ENCODE measurements at places on chromosomes 11 and 22. TPM values are rescaled to one million over a fixed set of nuclear protein-coding genes. Genes with fewer than 3 reads are reported as not detected.

The TMEM121B gene
- total RNA-seq, result 0.11 TPM

The HBG2 gene
- total RNA-seq, result not detected

The TRMT112 gene
- total RNA-seq, result 154 TPM

The OR52N4 gene
- total RNA-seq, result 0.63 TPM

The ASPHD2 gene
- total RNA-seq, result 9.2 TPM

The DAGLA gene
- 0.05 TPM for total RNA-seq

The ARHGAP20 gene
- total RNA-seq, result 0.08 TPM

The ALKBH3 gene
- 43.7 TPM for total RNA-seq

The PSMC3 gene
- total RNA-seq, result 179 TPM

The MOGAT2 gene
- not detected for total RNA-seq

The CLDN5 gene
- total RNA-seq, result not detected

GRCh38 chr11:256952-257737 lies 20.4 kb downstream of the PSMD13 start:
- no peak overlapping the region for H3K27ac ChIP-seq
- H3K4me1 ChIP-seq, result peaks cover 2% of the 10 kb centered on the region
- H3K27me3 ChIP-seq, result peaks cover 3% of the 10 kb centered on the region
- H3K36me3 ChIP-seq, result peaks cover 19% of the 10 kb centered on the region

- DNase-seq, result no peak
- no peaks in the 10 kb centered on the region for H3K36me3 ChIP-seq
- no peaks in the 10 kb centered on the region for H3K4me1 ChIP-seq
- no peak overlapping the region for H3K4me3 ChIP-seq
Measured at GRCh38 chr11:1201395-1202153, 21.3 kb upstream of the MUC5B start.

GRCh38 chr22:43432883-43433415 lies 21.1 kb downstream of the MPPED1 start:
- peaks cover 10% of the 10 kb centered on the region for H3K27me3 ChIP-seq
- DNase-seq, result no peak
- no peak overlapping the region for H3K27ac ChIP-seq
- H3K36me3 ChIP-seq, result no peaks in the 10 kb centered on the region

DNA sequence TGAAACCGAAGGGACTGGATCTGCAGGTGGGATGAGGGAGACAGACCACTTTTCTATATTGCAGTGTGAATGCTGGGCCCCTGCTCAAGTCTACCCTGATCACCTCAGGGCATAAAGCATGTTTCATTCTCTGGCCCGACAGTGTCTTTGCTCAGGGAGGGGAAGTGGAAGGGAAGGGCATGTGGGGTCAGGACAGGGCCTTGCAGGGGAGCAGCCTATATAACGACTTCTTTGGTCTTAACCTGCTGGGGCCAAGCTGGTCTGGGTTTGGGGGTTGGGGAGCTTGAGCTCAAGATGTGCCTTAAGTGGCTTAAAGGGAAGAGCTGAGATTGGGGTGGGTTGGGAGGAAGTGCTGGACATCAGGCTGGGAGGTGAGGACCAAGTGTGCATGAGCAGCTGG lies 86.4 kb downstream of the GDPD4 start:
- no peak overlapping the region for H3K4me3 ChIP-seq
- H3K27me3 ChIP-seq, result peaks cover 14% of the 10 kb centered on the region
- no peak overlapping the region for H3K27ac ChIP-seq
- H3K4me1 ChIP-seq, result no peaks in the 10 kb centered on the region
- H3K36me3 ChIP-seq, result no peaks in the 10 kb centered on the region
- no peak for DNase-seq

- H3K27ac ChIP-seq, result no peak overlapping the region
- no peak overlapping the region for H3K4me3 ChIP-seq
- no peaks in the 10 kb centered on the region for H3K27me3 ChIP-seq
Measured at GRCh38 chr11:122743949-122744348, 88.4 kb downstream of the UBASH3B start.

DNA sequence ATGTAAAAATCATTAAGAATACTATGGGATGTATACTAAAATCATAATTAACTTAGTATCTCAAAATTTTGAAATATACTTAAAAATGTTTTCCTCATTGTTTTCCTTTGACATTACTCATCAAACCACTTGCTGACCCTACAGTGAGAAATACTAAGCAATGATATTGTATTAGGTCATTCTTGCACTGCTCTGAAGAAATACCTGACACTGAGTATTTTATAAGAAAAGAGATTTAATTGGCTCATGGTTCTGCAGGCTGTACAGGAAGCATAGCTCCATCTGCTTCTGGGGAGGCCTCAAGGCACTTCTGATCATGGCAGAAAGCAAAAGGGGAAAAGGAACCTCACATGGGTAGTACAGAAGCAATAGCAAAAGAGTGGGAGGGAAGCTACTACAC lies 950.9 kb upstream of the CHORDC1 start:
- no peak overlapping the region for H3K4me3 ChIP-seq
- H3K27me3 ChIP-seq, result no peaks in the 10 kb centered on the region
- no peak for DNase-seq
- no peaks in the 10 kb centered on the region for H3K4me1 ChIP-seq

GRCh38 chr11:134498326-134499139 lies 86.5 kb upstream of the B3GAT1 start:
- H3K4me3 ChIP-seq, result no peak overlapping the region
- H3K27ac ChIP-seq, result no peak overlapping the region
- no peaks in the 10 kb centered on the region for H3K36me3 ChIP-seq
- H3K4me1 ChIP-seq, result no peaks in the 10 kb centered on the region
- no peak for DNase-seq

- no peak for DNase-seq
- peaks cover 59% of the 10 kb centered on the region for H3K36me3 ChIP-seq
- no peak overlapping the region for H3K4me3 ChIP-seq
- H3K27ac ChIP-seq, result peak overlapping the region; percentile 37
Measured at GRCh38 chr11:102367364-102367763, 20.4 kb downstream of the BIRC2 start.

DNA sequence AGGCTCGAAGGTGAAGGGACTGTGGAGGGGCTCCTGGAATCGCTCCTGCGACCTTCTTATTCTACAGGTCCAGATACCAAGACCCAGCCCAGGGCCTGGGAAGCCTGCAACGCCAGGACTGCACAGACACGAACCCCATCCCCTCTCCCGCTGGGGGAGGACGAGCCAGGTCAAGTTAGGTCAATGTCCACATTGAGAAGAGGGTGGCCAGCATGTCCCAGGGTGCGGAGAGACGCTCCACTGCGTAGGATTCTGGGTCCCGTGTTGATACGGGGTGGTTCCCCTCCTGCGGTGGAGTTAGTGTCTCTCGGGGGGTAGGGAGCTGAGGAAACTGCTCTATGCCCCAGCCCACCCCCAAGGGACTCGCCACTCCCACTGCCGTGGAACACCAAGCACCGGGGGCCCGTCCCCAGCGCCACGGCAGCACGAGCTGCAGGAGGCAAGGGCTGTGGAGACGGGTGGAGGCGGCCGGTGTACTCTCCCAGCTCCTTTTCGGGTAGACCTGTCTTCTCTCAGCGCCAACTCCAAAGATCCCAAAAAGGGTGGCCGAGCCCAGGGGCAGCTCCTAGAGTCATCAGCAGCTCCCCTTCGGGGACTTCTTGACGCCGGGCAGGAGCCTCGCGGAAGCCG lies 1.6 kb downstream of the GSC2 start:
- no peak overlapping the region for H3K27ac ChIP-seq
- no peak overlapping the region for H3K4me3 ChIP-seq
- H3K36me3 ChIP-seq, result peaks cover 9% of the 10 kb centered on the region
- no peak for DNase-seq
- peaks cover 15% of the 10 kb centered on the region for H3K4me1 ChIP-seq
- peaks cover 38% of the 10 kb centered on the region for H3K27me3 ChIP-seq

- H3K36me3 ChIP-seq, result peaks cover 77% of the 10 kb centered on the region
- H3K4me1 ChIP-seq, result peaks cover 55% of the 10 kb centered on the region
- H3K4me3 ChIP-seq, result no peak overlapping the region
- no peak for DNase-seq
- no peaks in the 10 kb centered on the region for H3K27me3 ChIP-seq
- peak overlapping the region; percentile 56 for H3K27ac ChIP-seq
Measured at GRCh38 chr11:65654375-65655349, 8.1 kb downstream of the RELA start.

DNA sequence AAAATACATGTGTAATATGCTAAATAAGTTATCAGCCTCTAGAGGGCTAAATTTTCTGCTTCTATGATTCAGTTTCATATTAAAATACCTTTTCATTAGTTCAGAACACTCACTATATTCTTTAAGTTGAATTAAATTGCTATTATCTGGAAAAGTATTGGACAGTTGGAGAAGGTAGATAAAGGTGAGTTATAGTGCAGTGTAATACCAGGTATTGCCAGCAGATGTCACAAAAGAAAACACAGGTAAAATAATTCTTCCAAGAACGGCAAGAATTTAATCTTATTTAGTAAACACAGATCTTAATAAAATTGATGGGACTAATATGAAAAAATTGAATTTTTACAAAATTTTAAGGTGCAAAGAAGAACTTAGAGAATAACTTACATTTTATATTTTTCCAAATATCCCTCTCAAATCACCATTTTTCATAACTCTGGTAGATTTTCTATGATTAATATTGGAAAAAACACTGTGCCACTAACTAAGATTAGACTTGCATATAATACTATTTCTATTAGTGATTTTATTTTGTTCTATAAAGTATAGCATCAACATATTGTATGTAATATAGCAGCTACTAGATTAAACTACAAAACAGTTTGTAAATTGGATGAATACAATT lies 1.7 kb upstream of the LRRC4C start:
- H3K27me3 ChIP-seq, result peaks cover 4% of the 10 kb centered on the region
- no peak overlapping the region for H3K4me3 ChIP-seq
- no peaks in the 10 kb centered on the region for H3K36me3 ChIP-seq
- H3K27ac ChIP-seq, result no peak overlapping the region

DNA sequence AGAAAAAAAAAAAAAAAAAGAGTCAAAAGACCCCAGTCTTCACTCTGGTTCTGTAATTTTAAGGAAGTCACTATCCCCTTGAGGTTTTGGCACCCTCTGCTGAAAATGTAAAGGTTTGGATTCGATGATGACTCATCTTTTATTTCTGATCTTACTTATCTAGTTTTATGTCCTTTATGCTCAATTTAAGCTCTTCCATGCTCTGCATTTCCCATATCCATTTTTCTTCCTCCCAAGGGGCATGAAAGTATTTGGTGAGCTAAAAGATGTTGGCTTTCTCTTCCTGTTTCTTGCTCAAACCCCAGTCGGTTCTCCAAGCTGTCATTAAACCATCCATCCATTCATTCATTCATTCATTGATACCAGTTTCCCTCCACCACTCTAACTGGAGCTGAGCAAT lies 61.0 kb upstream of the CDON start:
- H3K4me3 ChIP-seq, result no peak overlapping the region
- DNase-seq, result no peak
- H3K4me1 ChIP-seq, result no peaks in the 10 kb centered on the region

- H3K27me3 ChIP-seq, result peaks cover 3% of the 10 kb centered on the region
- no peaks in the 10 kb centered on the region for H3K4me1 ChIP-seq
- H3K4me3 ChIP-seq, result no peak overlapping the region
- H3K27ac ChIP-seq, result no peak overlapping the region
Measured at GRCh38 chr11:94856443-94856842, 88.3 kb downstream of the AMOTL1 start.

DNA sequence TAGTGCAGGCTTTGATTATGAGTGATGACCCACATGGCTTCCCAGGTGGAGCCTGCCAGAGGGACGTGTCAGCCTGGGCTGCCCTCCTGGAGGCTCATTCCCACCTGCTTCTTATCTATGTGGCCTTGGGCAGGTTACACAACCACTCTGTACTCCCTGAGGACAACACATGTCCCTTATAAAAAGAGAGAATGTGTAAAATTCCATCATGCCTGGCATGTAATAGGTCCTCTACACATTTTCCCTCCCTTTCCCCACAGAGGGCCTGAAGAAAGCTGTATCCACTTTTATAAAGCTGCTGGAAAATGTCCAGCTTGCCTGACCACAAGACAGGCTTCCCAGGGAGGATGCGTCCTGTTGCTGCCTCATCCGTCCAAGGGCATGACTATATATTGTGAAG lies 55.0 kb upstream of the VSTM5 start:
- no peak overlapping the region for H3K27ac ChIP-seq
- no peaks in the 10 kb centered on the region for H3K36me3 ChIP-seq
- no peak for DNase-seq
- H3K4me3 ChIP-seq, result no peak overlapping the region

GRCh38 chr11:106681435-106681834 lies 336.8 kb downstream of the GUCY1A2 start:
- H3K27me3 ChIP-seq, result no peaks in the 10 kb centered on the region
- no peaks in the 10 kb centered on the region for H3K4me1 ChIP-seq
- no peaks in the 10 kb centered on the region for H3K36me3 ChIP-seq
- no peak overlapping the region for H3K27ac ChIP-seq
- no peak for DNase-seq

- H3K36me3 ChIP-seq, result no peaks in the 10 kb centered on the region
- DNase-seq, result no peak
- no peak overlapping the region for H3K27ac ChIP-seq
- peaks cover 6% of the 10 kb centered on the region for H3K27me3 ChIP-seq
Measured at GRCh38 chr11:6127881-6128280, 20.4 kb downstream of the OR56B4 start.

DNA sequence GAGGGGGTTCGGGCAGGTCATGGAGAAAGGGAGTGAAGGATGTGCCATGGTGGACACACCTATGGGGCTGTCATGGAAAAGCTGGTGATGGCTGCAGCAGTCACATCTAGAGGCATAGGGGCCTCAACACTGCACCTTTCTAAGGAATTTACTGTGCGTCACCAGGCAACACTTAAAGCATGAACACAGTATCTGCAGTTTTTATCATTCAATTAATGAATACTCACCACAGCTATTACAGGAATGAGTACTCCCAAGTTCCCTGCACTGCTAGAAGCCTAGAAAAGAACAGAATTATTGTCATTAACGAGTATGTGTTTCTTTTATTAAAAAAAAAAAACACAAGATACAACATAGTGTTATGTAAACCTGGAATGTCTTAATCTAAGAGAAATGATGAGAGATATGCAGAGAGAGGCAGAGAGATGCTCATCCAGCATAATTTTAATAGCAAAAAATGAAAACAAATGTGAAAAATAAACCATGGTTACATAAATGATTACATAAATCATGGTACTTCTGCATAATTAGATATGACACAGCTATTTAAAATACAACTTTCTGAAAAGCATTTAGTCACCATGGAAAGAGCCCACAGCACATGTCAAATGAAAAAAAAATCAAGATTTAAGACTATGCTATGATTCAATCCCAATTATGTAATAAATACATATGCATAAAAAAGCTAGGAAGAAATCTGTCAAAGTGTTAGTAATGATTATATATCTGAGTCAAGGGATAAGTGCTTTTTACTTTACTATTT lies 19.2 kb downstream of the SERPIND1 start:
- H3K27me3 ChIP-seq, result no peaks in the 10 kb centered on the region
- no peak overlapping the region for H3K27ac ChIP-seq
- no peak overlapping the region for H3K4me3 ChIP-seq
- H3K4me1 ChIP-seq, result no peaks in the 10 kb centered on the region
- no peak for DNase-seq
- peaks cover 31% of the 10 kb centered on the region for H3K36me3 ChIP-seq

- no peak for DNase-seq
- no peak overlapping the region for H3K27ac ChIP-seq
- H3K4me1 ChIP-seq, result no peaks in the 10 kb centered on the region
- H3K36me3 ChIP-seq, result no peaks in the 10 kb centered on the region
- H3K27me3 ChIP-seq, result no peaks in the 10 kb centered on the region
Measured at GRCh38 chr11:17768547-17768946, 34.0 kb downstream of the KCNC1 start.

GRCh38 chr11:119087747-119088241 lies 3.1 kb downstream of the HMBS start:
- peak overlapping the region; percentile 10 for H3K27ac ChIP-seq
- H3K4me1 ChIP-seq, result peaks cover 52% of the 10 kb centered on the region
